ENCODE measurements at places on chromosomes 2 and 18. TPM values are rescaled to one million over a fixed set of nuclear protein-coding genes. Genes with fewer than 3 reads are reported as not detected.
A peak's percentile ranks its signal among the peaks of the same experiment; 100 is the strongest.

The PROM2 gene
- 1.8 TPM for total RNA-seq

DNA sequence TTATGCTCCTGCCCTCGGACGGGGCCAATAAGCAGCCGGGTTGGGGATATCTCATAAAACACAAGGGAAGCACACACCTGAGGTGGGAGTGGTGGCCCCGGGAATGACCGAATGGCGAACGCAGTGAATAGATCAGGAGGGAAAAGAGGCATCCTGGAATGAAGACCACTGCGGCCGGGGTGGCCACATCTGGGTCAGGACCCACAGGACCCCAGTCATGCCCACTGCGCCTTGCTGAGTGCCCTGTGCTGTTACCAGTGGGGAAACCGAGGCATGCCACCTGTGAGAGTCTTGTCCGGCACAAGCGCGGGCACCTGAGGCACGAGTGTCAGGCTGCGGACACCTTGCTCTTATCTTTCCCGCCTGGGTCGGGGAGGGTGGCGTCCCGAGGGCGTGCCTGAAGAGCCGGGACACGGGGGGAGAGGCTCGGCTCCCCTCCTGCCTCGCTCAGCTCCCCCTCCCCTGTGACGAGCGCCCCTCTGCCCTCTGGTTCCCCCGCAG lies 1.6 kb downstream of the PDCD1 start:
- no peak for DNase-seq

The ANKRD23 gene
- 5.6 TPM for total RNA-seq

DNA sequence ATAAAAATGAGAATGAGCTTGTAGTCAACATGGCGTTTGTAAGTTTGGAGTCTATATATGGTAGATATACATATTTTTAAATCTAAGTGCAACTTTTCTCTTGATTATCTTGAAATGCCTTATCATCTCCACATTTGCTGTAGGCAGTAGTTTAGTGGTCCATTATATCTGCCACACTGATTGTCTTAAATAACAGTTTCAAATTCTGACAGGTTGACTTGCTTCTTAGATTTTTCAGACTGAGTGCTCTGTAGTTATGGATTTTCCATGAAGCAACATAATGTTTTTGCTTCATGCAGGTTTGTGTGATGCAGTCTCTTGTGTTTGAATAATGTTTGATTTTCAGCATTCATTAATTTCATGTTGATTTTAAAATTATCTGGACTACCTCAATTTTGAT lies 12.3 kb downstream of the PARD3B start:
- DNase-seq = no peak

The NPHP1 gene
- 6.8 TPM for total RNA-seq

- no peak for DNase-seq
Measured at GRCh38 chr2:75174981-75175380, 24.3 kb downstream of the TACR1 start.

DNA sequence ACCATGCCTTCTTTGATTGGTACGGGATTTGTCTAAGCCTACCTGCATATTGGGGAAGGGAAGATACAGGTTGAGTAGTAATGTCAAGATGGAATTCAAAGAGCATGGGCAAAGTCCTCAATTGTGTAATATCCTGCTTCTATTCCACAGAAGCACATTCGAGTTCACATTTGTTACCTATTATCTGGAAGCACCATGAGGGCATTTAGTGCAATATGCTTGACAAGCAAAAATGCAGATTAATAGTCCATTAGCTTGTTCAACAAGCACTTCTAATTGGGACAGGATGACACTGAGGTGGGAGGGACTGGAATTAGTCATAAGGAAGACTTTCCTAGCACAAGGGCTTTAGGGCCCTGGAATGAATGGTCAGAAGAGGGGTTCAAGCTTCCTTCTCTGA lies 40.5 kb downstream of the MYO5B start:
- DNase-seq = no peak

The APCDD1 gene
- 91.9 TPM for total RNA-seq

GRCh38 chr2:98895901-98896300 lies 40.1 kb downstream of the CRACDL start:
- no peak for DNase-seq

DNA sequence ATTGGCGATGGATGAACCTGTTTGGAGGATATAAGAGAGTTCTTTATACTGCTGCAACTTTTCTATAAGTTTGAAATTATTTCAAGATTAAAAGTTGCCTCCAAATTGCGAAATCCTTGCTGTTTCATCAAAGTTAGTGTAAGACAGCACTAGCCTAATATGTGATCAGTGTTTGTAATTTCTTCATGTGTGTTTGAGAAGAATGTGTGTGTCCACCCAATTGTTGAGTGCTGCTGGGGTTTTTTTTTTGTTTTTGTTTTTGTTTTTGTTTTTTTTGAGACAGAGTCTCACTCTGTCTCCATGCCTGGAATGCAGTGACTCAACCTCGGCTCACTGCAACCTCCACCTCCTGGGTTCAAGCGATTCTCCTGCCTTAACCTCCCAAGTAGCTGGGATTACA lies 33.4 kb downstream of the CDK15 start:
- no peak for DNase-seq

The FN1 gene
- total RNA-seq = 1,973 TPM

GRCh38 chr2:196391149-196391479 lies 219.7 kb upstream of the STK17B start:
- DNase-seq = no peak

The RGPD4 gene
- not detected for total RNA-seq

DNA sequence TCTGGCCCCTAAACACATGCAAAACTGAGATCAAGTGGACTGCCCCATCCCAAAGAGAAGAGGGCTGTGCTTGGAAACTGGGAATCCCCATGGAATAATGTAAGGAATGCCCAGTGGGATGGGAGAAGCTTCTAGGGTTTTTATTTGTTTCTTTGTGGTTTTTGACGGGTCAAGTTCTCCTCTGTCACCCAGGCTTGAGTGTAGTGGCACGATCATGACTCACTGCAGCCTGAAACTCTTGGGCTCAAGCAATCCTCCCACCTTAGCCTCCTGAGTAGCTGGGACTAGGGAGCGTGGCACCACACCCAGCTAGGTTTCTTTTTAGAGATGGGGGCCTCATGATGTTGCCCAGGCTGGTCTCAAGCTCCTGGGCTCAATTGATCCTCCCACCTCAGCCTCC lies 101.7 kb upstream of the ZSWIM2 start:
- DNase-seq = no peak

GRCh38 chr18:42480441-42480840 lies 525.4 kb downstream of the PIK3C3 start:
- no peak for DNase-seq

DNA sequence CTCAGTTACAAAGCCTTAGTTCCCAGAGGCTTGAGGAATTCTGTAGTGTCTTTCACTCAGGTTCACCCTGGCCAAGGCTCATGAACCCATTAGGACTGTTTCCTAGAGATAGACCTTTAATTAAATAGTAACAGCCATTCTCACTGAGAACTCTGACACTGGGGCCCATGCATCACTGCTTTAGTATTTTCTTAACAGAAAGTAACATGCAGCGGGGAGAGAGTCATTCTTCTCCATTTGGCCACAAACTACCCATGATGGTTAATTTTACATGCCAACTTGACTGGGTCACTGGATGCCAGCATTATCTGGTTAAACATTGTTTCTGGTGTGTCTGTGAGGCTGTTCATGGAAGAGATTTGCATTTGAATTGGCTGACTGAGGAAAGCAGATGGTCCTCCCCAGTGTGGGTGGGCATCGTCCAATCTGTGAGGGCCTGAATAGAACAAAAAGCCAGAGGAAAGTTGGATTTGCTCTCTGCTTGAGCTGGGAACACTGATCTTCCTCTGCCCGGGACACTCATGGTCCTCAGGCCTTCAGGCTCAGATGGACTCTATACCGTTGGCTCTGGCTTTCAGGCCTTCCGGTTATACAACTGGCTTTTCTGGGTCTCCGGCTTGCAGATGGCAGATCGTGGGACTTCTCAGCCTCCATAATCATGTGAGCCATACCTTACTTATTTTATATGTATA lies 5.6 kb upstream of the CPLX4 start:
- peak; percentile 73 for DNase-seq

- DNase-seq = no peak
Measured at GRCh38 chr18:79507546-79508480, 112.1 kb downstream of the NFATC1 start.

The CFAP65 gene
- total RNA-seq = 4.8 TPM
